Inflammatory macrophage treated with lipopolysaccharide for 4 hours (primary cell): ENCODE measurements at places on chromosomes 16 and 17.

DNA sequence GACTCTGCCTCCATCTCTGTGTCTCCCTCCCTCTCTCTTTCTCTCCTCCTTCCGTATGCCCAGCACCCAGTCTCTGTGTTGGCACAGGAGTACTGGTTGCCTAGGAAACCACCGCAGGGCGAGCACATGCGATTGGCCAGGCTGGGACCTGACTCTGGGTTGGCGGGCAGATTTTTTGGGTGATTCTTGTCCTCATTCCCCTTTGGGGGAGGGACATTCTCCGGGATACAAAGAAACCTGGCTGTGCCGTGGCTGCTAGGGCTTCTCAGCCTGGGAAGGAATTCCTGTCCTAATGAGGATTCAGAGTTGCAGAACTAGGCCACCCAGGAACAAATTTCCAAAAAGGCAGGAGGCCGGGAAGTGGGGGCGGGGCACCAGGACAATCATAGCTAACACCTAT lies 168.9 kb downstream of the SHISA9 start:
- no peak for DNase-seq

- no peak for DNase-seq
Measured at GRCh38 chr17:59907467-59907866, 14.5 kb downstream of the RPS6KB1 start.

DNA sequence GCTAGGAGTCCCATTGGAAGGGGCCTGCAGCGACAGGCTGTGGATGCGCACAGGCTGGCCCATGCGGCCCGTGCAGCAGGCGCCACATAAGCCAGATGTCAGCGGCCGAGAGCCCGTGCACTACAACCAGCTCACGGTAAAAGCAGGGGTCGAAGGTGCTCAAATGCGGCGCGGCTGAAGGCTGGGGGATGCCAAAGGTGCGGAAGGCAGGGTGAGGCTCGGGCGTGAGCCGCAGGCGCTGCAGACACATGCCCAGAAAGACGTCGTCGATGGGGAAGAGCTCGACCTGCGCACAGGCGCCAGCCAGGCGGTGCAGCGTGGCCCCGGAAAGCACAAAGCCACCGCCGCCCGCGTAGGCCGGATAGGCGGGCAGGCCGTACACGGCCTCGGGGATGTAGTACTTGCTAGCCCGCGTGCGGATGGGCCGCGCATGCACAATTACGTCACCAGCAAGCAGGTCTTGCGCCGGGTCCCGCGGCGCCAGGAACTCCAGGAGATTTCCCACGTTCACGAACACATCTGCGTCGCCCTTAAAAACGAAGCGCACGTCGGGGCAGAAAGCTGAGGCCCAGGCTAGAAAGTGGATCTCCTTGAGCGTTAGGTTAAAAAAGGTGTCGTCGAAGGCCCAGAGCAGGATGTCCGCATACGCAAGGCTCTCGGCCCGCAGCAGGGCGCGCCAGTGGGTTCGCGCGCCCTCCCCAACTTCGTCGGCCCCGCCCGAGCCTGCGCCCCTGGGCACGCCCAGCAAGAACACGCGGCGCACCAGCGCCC lies 1.3 kb downstream of the B3GNT9 start:
- no peak for DNase-seq

- DNase-seq = peak; percentile 81
Measured at GRCh38 chr17:77308861-77309726, 168.3 kb downstream of the SEC14L1 start.

GRCh38 chr16:58498341-58499091 lies 1.4 kb upstream of the NDRG4 start:
- DNase-seq = no peak

- no peak for DNase-seq
Measured at GRCh38 chr17:42878123-42878880, 22.3 kb upstream of the G6PC1 start.

DNA sequence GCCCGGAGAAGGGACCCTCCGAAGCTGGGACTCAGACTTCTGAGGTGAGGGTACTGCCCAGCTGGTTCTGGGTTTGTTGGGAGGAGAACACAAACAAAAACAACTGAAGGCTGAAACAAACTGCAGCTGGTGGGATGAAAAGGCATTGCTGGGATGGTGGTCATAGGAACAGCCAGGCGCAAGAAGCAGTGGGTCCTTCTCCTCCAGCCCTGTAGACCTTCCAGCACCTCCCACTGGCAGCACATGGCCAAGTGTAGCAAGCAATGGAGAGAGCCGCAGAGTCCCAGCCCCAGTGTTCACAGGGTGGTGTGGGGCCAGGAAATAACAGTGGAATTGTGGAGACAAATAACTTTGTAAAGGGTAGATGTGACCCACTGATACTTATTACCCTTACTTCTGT lies 48.7 kb upstream of the FOXJ1 start:
- DNase-seq = no peak

DNA sequence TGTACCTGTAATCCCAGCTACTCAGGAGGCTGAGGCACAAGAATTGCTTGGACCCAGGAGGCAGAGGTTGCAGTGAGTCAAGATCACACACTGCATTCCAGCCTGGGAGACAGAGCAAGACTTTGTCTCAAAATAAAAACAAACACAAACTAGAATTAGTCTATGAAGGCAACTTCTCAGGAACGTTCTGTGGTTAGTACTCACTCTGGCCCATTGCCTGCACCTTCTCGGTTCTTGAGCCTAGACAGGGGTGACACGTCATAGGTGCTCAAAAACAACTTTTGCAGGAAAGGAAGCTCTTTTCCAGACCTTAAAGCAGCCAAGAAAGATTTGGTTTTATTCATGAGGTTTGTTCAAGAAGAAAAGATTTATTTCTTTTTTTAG lies 22.3 kb upstream of the CNOT1 start:
- DNase-seq = no peak

GRCh38 chr17:68205808-68206720 lies 41.8 kb upstream of the AMZ2 start:
- no peak for DNase-seq

- DNase-seq = no peak
Measured at GRCh38 chr16:12735805-12736204, 67.9 kb downstream of the CPPED1 start.

GRCh38 chr16:14307527-14308367 lies 236.6 kb downstream of the MRTFB start:
- DNase-seq = no peak

GRCh38 chr16:86291491-86291890 lies 218.8 kb upstream of the FOXF1 start:
- DNase-seq = no peak

DNA sequence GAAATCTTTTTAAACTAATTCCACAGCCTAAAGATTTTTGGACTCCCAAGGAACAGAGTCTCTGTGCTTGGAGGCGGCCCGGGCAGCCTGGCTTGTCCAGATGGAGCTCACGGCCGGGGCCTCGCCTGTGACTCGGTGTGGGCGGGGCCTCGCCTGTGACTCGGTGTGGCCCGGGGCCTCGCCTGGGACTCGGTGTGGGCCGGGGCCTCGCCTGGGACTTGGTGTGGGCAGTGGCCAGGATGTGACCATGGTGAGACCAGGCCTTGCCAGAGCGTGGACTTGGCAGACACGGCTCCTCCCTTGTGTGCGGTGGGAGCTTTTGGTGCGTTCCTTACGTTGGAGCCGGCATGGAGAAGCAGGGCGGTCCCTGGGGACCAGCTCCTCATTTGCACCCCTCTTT lies 92.3 kb downstream of the METRNL start:
- no peak for DNase-seq

DNA sequence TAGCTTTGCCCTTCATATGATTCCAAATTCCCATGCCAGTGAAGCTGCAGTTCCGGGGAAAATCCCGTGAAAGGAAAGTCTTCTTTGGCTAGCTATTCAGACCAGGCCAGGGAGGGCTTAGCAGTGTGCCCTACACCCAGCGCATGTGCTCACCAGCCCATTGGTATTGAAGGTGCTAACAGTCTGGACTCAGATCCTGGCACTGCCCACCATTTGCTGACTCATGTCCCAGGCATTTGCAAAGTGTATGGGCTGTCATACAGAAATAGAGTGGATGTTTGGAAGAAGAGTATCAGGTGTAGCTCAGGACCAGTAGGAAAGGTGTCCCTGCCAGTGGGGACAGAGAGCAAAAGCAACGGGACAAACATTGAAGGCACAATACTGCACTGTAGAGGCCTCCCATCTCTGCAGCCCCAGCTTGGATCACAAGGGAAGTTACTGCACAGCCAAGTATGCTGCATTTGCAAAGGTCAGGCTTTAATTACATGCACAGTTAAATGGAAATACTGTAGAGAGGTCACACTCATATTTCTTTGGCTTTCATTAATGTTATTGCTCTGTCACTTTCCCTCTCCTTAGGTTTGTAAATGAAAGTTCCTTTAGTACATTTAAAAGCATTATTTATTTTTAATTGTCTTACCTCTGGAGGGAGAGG lies 220.0 kb downstream of the IRX3 start:
- DNase-seq = no peak

GRCh38 chr17:50425682-50426471 lies at the start of gene ACSF2:
ACSF2 (plus strand) TSS chr17:50426218; CDS start chr17:50426262, 44 bp downstream.
- DNase-seq = peak; percentile 55

DNA sequence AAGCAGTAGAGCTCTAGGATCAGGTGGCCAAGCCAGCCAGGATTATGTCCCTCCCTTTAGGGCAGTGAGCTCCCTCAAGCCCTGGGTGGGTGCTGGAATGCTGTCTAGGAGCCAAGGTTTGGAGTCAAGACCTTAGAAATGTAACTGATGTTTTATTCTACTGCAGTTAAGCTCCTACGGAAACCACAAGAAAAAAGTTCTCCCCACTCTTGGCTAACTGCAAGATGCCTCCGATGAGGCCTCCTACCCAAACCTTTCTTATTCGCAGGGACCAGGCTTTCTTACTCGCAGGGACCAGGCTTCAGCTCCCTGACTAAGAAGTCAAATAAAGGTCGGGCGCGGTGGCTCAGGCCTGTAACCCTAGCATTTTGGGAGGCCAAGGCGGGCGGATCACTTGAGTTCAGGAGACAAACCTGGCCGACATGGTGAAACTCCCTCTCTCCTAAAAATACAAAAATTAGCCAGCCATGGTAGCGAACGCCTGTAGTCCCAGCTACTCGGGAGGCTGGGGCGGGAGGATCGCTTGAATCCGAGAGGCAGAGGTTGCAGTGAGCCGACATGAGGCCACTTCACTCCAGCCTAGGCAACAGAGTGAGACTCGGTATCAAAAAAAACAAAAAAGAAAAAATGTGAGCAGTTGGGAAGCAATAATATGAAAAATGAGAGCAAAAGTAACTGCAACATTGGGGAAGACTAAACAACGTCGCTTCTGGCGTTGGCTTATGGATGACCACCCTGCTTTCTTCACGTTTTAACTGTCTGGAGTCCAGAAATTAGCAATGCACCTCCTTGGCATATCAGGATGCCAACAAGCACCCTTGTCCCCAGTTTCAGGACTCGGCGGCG lies 31.7 kb upstream of the ARL4D start:
- DNase-seq = no peak

GRCh38 chr16:49014277-49015224 lies 267.1 kb downstream of the CBLN1 start:
- DNase-seq = no peak

DNA sequence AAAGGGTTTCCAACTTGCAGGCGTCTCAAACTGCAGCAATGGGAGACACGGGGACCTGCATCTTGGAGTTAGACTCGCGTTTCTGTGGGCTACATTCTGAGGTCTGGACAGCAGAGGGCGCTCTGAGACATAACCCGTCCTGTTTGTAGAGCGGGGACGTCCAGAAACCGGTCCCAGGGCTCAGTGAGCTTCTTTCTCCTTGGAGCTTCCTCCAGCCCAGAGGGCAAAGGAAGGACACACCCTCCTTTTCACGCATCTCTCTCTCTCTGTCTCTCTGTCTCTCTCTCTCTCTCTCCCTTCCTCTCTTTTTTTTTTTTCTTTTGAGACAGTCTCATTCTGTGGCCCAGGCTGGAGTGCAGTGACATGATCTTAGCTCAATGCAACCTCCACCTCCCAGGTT lies 19.8 kb downstream of the COX4I1 start:
- peak; percentile 86 for DNase-seq

- DNase-seq = peak; percentile 39
Measured at GRCh38 chr16:81544700-81545271, 100.2 kb downstream of the CMIP start.

DNA sequence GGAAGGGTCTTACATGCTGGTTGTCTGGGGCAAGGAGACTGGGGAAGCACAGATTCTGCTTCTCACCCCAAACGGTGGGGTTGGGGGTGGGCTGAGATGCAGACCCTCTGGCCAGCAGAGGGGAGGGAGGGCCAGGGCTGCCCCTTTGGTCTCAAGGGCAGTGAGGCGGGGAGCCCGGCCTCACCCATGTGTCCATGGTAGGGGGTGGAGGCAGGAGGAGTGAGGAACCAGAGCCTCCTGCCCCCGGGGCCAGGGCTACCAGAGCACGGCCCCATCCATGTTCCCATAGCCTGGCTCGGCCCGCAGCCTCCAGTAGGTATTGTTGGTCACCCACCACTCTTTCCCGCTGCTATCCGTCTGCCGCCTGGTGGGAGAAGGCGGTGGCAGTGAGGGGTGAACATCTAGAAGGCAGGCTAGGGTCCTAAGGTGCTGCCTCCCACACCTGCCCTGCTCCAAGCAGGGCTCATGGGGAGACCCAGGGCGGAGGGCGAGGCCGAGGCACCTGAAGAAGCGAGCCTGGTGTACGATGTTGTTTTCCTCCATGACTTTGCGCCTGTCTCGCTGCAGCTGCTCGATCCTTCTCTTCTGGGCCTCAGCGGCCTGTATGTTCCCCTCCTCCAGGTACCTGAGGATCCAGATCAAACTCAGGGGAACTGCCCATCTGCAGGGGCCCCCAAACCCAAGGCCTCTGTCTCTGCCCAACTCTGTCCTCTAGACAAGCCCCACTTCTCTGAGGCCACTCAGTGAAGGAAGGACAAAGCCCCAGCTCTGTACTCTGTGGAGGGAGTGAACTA lies 13.4 kb downstream of the OSBPL7 start:
- DNase-seq = no peak

DNA sequence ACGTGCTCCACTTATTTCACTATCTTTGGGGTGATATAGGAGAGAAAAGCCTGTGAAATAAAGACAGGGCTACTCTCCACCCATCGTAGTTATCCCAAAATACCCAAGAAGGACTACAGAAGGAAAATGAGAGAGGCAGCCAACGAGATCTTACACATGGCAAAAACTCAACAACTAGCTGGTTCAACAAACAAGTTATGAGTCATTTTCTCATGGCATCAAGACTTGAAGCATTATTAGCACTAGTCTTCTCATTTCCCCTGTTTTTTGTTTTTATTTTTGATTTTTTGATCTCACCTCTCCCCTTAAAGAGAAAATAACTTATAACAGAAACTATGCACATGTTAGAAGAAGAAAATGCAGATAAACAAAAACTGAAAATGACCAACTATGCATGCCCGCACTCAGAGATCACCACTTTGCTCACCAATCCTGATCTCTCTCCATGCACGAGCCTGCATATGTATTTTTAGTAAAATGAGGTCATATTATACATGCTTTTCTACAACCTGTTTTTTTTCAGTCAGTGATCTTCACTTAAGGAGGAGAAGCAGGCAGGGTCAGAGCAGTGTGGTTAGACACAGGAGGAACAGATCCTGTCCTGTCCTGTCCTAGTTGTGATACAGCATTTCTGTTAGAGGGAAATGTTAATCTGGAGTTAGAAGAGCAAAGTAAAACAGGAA lies 22.8 kb downstream of the FAM117A start:
- DNase-seq = peak; percentile 46

GRCh38 chr17:45050481-45051059 lies 862 bp downstream of the DCAKD start:
- DNase-seq = peak; percentile 17
